ENCODE measurements at places on chromosomes 1 and 21. TPM values are rescaled to one million over a fixed set of nuclear protein-coding genes. Genes with fewer than 3 reads are reported as not detected.

DNA sequence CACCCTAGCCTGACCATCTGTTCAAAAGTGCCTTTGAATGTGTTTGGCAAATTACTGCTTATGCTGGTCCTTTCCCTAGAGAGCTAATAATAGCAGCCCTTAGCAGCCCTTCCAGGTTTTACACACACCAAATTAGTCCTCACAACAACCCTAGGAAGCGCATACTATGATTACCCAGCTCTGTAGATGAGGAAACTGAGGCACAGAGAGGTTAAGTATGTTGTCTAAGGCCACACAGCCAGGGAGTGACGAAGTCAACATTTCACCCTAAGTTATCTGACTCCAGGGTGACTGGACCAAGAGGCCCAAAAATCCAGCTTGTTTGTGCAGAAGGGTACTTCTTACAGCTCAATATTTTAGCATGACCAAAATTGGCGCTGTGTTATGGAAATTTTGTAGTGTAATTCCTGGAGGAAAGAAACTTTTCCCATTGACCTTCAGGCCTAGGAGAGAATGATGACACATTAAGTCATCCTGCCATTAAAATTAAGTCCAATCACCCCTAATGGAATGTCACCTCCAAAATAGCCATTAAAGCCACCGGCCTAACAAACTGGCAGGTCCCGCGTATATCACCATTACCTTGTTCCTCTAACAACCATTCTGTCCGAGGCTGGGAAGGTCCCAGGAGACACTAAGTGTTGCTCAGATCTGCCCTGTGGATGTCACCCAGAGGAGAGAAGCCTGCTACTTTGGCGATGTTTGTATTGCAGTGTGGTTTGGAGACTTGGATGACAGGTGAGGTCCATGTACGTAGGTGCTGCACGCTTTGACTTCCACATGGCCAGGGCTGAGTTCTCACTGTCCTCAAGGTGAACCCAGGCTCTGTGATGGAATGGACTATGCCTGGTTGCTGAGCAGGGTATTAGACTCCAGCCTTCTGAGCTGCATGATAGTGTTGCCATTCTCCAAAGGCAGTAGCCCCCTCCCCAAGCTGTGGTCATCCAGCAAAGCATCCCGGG lies 258.3 kb downstream of the TOMM20 start:
- no peak for DNase-seq

GRCh38 chr1:97378596-97378995 lies 542.2 kb downstream of the DPYD start:
- no peak for DNase-seq

TTLL7 gene
- 2.5 TPM for total RNA-seq

DNA sequence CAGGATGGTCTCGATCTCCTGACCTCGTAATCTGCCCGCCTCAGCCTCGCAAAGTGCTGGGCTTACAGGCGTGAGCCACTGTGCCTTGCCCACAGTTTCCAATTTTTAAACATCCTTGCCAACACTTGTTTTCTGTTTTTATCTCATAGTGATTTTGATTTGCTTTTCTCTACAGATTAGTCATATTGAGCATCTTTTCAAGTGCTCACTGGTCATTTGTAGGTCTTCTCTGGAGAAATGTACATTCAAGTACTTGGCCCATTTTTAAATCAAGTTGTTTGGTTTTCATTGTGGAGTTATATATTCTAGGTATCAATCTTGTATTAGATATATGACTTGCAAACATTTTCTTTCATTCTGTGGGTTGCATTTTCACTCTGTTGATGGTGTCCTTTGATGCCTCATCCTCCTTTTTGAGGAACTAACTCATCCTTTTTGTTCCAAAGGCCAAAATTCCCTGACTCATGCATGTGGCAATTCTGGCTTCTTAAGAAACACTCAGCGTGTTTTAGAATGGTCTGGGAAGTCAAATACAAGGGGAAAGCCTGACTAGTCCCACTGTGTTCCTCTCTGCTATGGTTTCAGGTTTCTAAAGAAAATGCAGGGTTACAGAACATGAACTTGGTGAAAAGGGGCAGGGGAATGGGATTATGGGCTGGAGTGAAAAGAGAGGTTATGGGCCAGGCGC lies 37.3 kb downstream of the PTAFR start:
- no peak for DNase-seq

DNA sequence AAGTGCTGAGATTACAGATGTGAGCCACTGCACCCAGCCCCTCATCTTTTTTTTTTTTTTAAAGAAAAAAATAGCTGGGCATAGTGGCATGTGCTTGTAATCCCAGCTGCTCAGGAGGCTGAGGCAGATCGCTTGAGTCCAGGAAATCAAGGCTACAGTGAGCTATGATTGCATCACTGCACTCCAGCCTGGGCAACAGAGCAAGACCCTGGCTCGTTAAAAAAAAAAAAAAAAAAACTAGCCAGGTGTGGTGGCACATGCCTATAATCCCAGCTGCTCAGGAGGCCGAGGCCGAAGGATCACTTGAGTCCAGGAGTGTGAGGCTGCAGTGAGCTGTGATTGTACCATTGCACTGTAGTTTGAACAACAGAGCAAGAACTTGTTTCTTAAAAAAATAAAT lies 13.8 kb downstream of the SZRD1 start:
- no peak for DNase-seq

GRCh38 chr1:42739753-42740700 lies at the start of gene CLDN19:
Gene CLDN19 (minus strand): TSS chr1:42740236. CDS start chr1:42740063, 173 bp downstream.
- no peak for DNase-seq

CDCA8 gene
- 73.6 TPM for total RNA-seq

DNA sequence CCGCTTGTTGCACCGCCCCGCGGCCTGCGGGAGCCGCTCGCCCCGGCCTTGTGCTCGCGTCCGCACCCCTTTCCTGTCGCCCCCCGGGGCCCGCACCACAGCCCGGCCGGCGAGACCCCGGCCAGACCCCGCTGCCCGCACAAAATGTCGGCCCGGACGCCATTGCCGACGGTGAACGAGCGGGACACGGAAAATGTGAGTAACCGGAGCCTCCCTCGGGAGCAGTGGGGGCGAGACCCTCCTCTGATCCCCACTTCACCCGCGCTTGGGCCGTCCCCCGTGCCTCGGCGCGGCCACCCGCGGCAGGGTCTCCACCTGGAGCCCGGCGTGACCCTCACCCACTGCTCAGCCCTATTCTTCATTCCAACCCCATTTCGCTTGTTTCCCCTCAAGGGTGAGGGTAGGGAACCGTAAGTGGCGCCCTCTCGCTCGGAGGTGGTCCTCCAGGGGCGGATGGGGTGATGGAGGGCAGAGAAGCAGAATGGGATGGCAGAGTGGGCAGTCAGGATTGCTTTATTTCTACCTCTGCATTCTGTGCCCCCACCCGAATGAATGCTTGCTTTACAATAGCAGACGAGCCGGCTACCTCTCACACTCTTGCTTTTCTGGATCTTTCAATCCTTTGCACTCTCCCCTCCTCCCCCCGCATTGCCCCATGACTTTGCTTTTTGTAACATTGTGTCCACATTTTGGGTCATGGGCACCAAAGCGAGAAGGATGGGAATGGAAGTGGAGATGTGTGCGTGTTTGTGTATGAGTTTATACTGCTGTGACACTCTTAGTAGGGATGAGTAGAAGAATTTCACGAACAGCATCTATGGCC lies 954 bp downstream of the MARK1 start:
- DNase-seq: no peak

DNA sequence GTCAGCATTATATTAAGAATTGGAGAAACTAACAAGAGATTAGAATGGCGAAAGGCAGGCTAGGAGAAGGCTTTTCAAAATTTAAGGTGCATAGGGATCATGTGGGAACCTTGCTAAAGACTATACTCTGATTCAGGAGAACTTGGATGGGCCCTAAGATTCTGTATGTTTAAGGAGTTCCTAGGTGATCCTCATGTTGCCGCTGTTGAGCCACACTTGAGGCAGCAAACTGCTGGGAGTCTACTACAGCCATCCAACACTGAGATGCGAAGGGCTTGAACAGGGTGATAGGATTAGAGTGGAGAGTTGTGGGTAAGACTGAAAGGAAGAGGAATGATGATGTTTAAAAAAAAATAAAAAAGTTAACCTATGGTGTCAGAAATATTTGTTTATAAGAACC lies 1013.2 kb downstream of the MRPL39 start:
- no peak for DNase-seq

DNA sequence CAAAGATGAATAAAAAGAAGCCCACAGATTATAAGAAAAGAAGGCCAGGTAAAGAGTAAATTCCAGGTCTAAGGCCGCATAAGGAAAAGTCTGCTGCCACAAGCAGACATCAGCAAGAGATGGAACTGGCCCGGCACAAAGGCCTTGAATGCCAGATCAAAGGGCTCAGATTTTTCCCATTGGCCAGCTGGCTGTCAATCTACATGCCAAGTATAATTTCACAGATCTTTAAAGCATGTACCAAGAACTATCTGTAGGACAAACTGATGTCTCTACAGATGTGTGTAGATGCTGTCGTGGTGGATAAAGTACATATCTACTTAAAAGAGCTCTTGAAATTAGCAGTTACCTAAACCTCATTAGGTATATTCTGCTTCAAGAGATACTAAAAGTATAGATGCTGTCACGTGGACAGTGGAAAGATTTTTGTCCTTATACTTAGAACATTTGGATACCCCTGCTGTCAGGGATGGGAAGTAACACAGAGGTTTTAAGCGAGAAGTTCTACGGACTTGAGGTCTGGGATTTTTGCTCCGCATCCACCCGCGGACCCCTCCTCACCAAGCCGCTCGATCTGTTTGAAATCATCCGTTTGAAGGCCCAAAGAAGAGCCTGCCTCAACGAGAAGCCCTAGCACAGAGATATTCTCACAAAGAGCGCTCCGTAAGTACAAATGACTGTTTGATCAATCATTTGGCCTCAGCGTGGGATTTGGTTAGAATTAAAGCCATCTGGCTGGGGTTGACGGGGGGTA lies 10.1 kb downstream of the GLIS1 start:
- DNase-seq: no peak

DNA sequence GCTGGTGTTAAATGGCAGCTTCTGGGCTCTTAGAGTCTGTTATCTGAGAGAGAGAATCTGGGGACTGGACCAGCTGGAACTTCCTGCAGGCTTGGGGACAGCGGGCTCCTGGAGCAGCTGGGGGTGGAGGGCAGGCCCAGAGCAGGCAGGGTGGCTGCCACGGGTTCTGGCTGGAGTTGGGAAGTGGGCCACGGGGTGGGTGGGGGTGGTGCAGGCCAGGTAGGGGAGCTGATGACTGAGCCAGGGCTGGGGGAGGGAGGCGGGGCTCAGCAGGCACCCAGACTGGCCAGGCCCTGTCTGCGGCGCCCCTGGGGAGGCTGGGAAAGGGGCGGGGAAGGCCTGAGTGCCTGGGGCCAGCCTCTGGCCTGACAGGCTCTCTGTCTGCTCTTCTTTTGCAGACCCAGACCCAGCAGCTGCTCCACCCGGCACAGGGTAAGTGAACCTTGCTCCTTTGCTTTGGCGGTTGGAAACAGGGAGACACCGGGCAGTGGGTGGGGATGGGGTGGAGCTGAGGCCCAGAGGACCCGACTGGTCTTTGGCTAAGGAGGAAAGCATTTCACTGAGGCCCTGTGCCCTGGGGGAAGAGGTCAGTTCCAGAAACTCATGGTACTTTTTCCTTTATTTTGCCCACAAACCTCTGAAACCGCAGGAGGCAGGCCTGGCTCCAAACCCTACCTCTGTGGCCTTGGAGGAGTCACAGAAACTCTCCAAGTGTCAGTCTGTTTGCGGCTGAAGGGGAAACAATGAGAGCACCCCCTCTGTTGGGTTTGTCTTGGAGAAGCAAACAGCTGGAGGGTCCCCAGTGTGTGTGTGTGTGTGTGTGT lies 48.8 kb downstream of the ARHGEF10L start:
- no peak for DNase-seq

DNA sequence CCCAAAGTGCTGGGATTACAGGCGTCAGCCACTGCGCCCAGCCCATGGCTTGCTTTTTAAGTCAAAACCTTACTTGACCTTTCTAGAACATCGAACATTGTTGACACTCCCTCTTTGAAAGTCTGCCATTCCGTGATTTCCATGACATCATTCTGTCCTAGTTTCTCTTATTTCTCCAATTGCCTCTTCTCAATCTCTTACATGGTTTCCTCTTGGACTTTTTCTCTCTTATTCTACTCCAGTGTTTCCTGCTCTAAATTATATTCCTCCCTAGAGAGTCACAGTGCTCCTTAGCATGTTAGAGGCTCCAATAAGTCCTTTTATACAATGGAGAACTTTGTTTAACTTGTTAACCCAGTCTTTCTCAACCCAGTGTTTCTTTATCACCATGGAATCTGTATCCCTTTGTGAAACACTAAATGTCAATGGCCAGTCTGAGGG lies 25.5 kb downstream of the JAM2 start:
- DNase-seq: no peak

- no peak for DNase-seq
These were observed 14.1 kb upstream of the OR2B11 start for GRCh38 chr1:247472035-247472434.

All from activated CD4-positive, alpha-beta memory T cell treated with anti-CD3 and anti-CD28 coated beads, Interleukin-2, amount 10 ng/mL, durations not matched to agents 7 days and 5 days (primary cell).